Activated CD8-positive, alpha-beta T cell treated with anti-CD3 and anti-CD28 coated beads for 36 hours (primary cell): ENCODE measurements at places on chromosomes 16 and 17.

GRCh38 chr17:9205520-9206409 is 184.5 kb downstream of the NTN1 start:
- no peak overlapping the region for H3K4me3 ChIP-seq
- H3K27ac ChIP-seq: no peak overlapping the region
- peaks cover 4% of the 10 kb centered on the region for H3K27me3 ChIP-seq
- no peaks in the 10 kb centered on the region for H3K36me3 ChIP-seq
- no peak for DNase-seq

GRCh38 chr16:74623214-74623838 is 16.4 kb upstream of the GLG1 start:
- no peaks in the 10 kb centered on the region for H3K27me3 ChIP-seq
- peak overlapping the region; percentile 26 for H3K27ac ChIP-seq
- peaks cover 68% of the 10 kb centered on the region for H3K36me3 ChIP-seq
- peaks cover 30% of the 10 kb centered on the region for H3K4me1 ChIP-seq
- no peak overlapping the region for H3K4me3 ChIP-seq

DNA sequence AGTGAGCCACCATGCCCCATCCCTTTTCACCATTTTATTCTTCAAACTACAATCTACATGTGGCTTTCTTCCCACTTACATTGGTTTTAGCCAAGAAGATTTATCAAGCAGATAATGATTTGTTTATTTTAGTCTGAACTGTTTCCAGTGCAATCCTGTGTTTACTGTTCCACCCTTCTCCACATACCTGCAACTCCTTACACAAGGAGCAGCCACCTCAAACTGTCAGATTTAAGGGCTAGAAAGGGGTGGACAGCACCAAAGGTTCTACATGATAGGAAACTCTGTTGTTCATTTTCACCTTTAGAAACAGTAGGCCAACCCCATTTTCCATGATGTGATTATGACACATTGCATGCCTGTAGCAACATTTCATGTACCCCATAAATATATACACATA is 1.9 kb downstream of the RUNDC1 start:
- H3K4me1 ChIP-seq: peaks cover 28% of the 10 kb centered on the region
- H3K27me3 ChIP-seq: no peaks in the 10 kb centered on the region
- peak overlapping the region; percentile 99 for H3K27ac ChIP-seq
- H3K36me3 ChIP-seq: peaks cover 35% of the 10 kb centered on the region

GRCh38 chr16:66942981-66943380 is 7.7 kb downstream of the CES2 start:
- peaks cover under 1% of the 10 kb centered on the region for H3K27me3 ChIP-seq
- peaks cover 16% of the 10 kb centered on the region for H3K36me3 ChIP-seq
- no peak for DNase-seq
- H3K4me3 ChIP-seq: no peak overlapping the region
- H3K4me1 ChIP-seq: peaks cover 10% of the 10 kb centered on the region

DNA sequence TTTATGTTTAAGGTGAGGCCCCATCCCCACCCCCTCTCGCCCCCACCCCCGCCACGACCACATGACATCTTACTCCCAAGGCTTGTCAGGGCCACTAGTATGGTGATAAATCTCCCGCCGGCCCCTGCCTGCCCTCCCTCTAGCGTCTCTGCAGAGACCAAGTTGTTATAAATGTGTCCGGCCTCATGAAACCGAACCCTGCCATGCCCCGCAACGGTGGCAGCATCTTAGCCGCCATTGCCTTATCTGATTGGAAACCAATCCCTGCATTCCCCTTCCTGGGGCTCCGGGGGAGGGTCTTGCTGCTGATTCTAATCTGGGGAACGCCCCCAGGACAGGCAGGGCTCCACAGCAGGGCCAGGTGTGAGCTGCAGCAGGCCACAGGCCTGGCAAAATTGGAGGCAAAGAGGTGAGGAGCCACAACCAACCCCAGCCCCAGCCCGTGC is 352.4 kb downstream of the C16orf95 start:
- no peak overlapping the region for H3K4me3 ChIP-seq
- H3K4me1 ChIP-seq: no peaks in the 10 kb centered on the region
- peaks cover 2% of the 10 kb centered on the region for H3K27me3 ChIP-seq
- no peaks in the 10 kb centered on the region for H3K36me3 ChIP-seq
- no peak overlapping the region for H3K27ac ChIP-seq

- H3K27me3 ChIP-seq: peaks cover 8% of the 10 kb centered on the region
- no peaks in the 10 kb centered on the region for H3K4me1 ChIP-seq
- DNase-seq: no peak
- no peaks in the 10 kb centered on the region for H3K36me3 ChIP-seq
- no peak overlapping the region for H3K27ac ChIP-seq
- H3K4me3 ChIP-seq: no peak overlapping the region
Observed at GRCh38 chr17:14793237-14793636, 471.9 kb downstream of the PMP22 start.

- no peak for DNase-seq
- H3K4me3 ChIP-seq: no peak overlapping the region
- peaks cover 32% of the 10 kb centered on the region for H3K27me3 ChIP-seq
- H3K27ac ChIP-seq: no peak overlapping the region
- no peaks in the 10 kb centered on the region for H3K4me1 ChIP-seq
Observed at GRCh38 chr17:5719976-5720375, 135.7 kb upstream of the NLRP1 start.
